ENCODE measurements at places on chromosomes 3 and 15.
A peak's percentile ranks its signal among the peaks of the same experiment; 100 is the strongest.

DNA sequence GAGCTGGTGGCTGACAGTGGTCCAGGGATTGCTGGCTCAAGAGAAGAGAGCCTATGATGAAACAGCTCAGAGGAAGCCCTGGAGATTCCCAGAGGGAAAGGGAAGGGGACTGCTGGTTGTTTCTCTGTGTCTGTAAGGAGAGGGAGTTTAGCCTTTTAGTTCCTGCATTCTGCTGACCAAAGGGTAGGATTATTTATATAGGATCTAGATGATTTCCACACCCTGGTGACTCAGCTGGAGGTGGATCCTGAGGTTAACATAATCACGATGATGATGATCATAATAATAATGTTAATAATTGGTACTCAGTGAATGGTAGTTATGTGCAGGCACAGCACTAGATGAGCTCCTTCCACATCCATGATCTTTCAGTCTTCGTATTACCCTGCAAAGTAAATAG is 144.9 kb downstream of the EPHB1 start:
- DNase-seq: no peak

- no peak for DNase-seq
Observed at GRCh38 chr15:44087578-44088465, 107.2 kb downstream of the FRMD5 start.

DNA sequence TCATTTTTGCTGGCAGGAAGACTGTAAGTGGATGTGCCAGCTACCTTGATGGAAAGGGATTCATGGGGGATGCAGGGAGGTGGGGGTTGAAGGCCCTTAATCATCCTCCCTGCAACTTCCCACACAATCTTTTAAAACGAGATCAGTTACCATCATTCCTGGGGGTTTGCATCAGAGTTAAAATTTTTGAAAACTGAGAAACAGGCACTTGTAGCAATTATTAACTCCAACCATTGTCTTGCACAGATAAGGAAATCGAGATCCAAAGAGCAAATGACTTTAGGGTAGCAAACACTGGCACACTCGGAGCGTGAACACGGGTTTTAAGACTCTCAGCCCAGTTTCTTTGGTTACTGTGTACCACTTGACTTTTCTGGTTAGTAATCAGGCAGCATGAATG is 41.9 kb downstream of the GPD1L start:
- no peak for DNase-seq

DNA sequence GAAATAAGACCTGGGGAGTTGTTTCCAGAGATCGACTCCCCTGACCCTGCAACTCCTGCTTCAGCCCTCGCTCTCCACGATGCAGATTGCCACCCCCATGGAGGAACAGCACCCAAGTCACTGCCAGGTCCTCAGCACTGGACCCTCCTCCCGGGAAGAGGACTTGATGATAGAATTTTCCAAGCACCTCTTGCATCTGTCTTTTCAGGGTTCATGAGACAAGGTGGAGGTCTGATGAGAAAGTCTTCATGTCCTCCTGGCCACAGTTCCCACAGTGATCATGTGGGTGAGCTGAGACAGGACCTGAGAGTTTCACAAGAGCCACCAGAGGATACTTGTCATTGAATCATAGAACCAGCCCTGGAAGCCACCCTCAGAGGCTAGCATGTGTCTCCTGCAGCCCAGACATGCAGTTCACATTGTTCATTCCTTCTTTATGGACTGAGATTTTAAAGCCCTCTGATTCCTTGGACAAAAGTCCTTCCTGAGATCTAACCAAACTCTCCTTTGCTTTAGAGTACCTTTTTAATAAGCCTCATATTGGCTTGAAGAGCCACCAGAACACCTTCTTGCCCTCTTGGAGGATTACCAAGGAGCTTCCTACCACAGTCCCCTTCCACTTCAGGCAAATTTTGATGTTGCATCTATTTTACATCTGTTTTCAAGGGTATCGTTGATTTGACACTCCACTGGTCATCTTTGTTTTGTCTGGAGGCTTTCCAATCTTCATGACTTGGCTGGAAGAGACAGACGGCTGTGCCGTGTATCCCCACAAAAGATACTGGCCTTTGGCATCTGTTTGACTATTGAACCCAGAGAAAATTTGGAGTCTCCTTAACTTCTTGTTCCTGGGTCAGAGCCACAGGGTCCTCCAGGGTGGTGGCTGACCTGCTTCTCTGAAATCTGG is 224.8 kb upstream of the BHLHE40 start:
- DNase-seq: no peak

- peak; percentile 28 for DNase-seq
Observed at GRCh38 chr15:31235311-31236183, 91.1 kb upstream of the KLF13 start.

DNA sequence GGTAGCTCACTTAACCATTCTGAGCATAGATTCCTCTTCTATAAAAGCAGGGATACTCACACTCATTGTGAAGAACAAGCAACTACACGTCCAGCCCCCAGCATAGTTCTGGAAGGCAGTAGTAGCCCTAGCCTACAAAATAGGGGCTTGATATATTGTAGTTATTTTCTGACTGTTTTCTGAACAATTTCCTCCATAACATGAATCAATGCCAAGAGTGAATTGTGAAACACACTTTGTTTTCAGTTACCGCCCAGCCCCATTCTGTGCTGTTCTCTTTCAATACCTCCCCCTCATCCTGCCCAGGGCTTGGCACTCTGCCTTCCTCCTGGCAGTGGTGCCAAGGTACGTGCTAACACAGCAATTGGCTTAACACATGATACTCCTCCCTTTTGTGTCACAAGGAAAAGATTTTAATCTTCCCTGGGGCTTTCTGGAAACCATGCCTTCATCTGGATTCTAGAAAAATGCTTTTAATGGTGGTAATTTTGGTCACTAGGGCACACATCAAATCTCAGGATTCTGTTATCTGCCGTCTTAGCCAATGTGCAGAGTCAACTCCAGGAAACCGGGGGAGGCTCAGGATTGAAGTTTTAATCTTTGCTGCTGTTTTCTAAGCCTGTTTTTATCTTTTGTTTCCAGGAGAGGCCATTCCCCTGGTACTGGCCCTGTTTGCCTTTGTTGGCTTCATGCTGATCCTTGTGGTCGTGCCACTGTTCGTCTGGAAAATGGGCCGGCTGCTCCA is 37.2 kb downstream of the IL20RB start:
- peak; percentile 89 for DNase-seq

GRCh38 chr15:101093958-101094357 is 157.9 kb downstream of the CHSY1 start:
- DNase-seq: no peak

GRCh38 chr15:100033140-100033857 is 300.1 kb upstream of the LYSMD4 start:
- DNase-seq: peak; percentile 29

DNA sequence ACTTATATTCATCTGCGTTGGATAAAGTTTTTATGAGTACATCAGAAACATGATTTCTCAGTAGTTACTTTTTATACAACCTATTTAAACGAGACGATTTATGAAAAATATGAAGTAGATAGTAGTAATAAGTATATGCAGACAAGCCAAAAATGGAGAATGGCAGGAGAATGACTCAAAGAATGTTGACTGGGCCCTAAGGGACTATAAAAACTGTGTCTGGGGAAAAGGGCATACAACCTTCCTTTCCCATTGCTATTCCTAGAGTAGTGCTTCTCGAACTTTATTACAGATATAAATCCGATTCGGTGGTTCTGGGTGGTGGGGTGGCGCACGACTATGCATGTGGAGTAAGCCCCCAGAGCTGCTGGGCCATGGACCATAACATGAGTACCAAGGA is 558.5 kb downstream of the FOXP1 start:
- DNase-seq: no peak

All from body of pancreas (tissue), 4 donors.